ENCODE measurements at places on chromosomes 4 and X.

DNA sequence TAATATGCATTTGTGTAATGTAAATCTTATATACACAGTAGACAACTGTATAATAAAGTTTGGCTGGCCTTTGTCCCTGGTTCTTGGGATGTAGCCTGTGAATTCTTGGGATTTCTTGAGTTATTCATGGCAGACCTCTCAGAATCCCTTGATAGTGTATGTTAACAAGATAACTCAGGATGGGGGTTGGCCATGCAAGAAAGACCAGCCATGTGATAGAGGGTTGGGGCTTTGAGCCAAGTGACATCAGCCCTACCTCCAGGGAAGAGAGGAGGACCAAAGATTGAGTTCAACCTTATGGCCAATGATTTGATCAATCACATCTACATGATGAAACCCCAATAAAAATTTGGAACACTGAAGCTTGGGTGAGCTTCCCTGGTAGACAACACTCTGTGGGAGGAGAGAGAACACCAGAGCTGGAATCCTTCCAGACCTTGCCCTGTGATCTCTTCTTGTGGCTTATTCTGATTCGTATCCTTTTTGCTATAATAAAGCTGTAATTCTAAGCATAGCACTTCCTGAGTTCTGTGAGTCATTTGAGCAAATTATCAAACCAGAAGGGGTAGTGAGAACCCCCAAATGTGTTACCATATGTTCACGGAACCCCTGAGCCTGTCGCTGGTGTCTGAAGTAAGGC is 11.3 kb downstream of the SLC2A9 start:
- no peak for DNase-seq

DNA sequence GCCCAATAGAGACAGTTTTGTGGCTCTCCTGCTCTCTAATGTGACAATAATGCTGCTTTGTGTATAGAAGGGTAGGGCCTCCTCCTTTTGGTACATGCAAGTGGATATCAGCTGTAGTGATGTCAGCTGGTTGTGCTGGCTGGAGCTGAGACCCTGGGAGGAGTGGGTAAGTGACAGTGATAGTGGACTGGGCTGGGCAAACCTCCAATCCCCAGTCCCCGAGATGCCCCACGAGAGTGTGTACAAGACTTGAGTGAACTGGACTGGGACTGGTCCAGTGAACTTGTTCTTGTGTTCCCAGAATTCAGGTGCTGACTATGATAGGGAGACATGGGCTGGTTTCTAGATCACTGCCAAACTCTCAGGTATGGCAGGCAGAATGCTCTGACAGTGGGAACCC is 583.6 kb upstream of the PCDH10 start:
- no peak for DNase-seq

GRCh38 chr4:145435646-145436045 is 46.0 kb upstream of the SMAD1 start:
- DNase-seq, result no peak

- no peak for DNase-seq
Observed at GRCh38 chr4:38982361-38983095, 49.7 kb downstream of the TMEM156 start.

DNA sequence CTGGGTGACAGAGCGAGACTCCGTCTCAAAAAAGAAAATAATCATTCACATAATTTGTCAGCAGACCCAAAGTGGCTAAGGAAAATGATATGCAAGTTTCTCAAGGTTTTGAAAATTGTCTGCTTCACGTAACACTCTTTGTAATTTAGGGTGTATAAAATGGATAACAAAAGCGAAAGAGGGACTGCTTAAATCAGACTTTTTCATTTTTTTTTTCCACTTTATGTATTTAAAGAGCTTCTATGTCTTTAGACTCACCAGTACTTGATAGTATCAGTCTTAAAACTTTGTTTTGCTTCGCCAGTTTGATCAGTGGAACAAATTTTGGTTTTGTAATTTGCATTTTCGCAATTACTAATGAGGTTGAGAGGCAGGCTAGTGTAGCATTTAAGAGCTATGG is 34.6 kb downstream of the USP9X start:
- no peak for DNase-seq

DNA sequence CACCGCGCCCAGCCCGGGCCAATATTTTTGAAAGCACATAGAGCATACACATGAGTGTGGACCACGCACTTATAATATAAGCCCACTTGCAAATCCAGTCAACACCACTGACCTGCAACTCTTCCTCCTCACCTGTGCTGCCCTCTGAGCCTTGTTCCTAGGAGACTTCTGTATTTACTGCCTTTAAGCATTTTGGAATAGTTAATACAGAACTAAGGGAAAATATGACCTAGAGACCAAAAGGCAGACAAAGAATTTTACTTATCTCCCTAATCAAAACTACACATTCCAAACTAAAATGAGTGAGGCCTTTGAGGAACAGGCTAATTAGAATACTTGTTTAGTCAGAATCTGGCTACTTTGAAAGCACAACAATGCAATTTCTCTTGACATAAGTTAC is 89.1 kb downstream of the RELL1 start:
- no peak for DNase-seq

DNA sequence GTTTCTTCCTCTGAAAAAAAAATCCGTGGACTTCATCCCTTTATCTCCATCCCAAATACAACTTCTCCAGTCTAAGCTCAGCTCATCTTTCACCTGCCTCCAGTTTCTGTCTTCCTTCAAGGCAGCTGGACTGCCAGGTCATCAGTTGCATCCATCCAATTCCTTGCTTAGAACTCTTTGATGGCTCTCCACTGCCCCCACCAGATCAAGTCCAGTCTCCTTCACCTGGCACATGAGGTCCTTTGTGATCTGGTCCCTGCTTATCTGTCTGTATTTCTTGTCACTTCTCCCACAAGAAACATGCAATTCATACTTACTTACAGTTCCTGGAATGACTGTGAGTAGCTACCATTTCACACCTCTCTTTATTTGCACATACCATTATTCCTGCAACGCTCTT is 33.8 kb downstream of the OTUD6A start:
- no peak for DNase-seq

- no peak for DNase-seq
Observed at GRCh38 chr4:112325530-112325929, 28.4 kb downstream of the ALPK1 start.

DNA sequence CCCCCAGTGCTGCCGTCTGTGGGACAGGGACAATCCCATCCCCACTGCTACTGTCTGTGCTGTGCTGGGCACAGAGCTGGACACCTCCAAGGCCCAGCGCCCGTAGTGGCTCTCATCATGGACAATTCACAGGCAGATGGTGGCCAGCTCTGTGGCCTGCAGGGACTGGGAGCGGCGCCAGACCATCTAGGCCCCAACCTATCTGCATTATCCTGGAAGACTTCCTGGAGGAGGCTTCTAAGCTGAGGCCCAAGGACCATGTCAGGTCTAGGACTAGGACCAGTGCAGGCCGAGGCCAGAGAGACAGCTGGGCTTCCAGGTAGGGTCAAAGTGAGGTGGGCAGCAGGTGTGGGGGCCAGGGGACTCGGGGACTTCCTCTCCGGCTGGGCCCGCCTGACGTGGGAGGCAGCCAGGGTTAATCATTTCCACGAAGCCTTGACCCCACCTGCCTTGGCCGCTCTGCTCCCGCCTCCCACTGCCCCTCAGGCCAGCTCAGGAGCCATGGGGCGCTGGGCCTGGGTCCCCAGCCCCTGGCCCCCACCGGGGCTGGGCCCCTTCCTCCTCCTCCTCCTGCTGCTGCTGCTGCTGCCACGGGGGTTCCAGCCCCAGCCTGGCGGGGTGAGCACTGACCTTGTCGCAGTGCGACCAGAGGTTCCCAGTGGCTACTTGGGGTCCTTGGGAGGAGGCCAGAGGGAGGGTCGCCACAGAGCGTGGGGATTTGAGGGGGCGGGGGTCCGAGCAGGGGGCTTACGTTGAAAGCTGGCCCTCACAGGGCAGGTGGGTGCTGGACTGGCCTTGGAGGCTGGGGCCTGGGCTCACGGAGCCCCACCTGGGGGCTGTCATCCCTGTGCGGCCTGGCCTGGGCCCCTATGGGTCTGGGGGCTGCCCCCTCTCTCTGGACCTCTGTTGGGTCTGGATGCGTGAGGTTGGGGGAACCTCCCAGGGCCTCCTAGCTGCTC is at the start of gene HGFAC:
TSS of gene HGFAC (plus strand) at position 468 of the 959 bp plus-strand sequence. CDS start at position 502, 34 bp downstream.
- DNase-seq, result no peak

DNA sequence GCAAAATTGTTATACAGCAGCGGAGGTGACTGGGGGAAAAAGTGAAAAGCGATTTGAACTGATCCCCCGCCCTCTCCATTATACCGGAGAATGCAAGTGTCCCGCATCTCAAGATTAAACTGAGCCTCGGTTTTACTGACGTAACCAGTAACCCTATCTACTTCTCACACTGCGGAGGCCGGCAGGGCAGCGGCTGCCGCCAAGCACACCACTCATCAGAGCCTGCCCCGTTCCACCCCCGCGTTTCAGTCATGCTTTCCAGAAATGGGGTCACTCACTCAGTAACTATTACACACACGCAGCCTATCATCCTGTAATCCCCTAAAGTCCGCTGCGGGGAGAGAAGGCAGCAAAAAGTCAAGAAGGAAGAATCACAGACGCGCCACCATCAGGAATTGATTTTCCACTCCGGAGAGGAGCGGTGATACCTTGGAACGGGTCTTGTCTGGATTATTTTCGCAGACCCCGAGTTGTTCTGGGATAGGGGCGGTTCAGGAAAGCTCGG is 1.4 kb downstream of the RPS6KA3 start:
- DNase-seq, result peak; percentile 3

Data from NCI-H187 (cell line).